ENCODE measurements at places on chromosomes 2 and 18.

DNA sequence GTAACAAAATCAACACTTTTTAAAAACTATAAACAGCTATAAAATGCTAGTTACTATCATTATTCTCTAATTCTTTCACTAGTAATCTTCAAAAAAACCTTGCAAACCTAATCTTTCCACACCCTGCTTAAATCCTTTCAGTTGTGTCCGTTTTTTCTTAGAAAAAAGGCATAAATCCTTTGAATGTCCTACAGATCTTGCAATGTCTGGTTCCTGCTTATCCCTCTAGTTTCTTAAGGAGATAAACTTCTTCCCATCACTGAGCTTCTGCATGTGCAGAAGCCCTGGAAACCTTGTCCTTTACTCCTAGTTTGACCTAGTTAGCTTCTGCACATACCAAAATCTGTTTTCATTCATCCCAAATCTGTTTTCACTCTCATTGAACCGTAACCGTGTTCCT lies 1.3 kb upstream of the PNO1 start:
- no peak for DNase-seq

- no peak for DNase-seq
Observed at GRCh38 chr2:108436976-108437375, 12.0 kb upstream of the GCC2 start.

DNA sequence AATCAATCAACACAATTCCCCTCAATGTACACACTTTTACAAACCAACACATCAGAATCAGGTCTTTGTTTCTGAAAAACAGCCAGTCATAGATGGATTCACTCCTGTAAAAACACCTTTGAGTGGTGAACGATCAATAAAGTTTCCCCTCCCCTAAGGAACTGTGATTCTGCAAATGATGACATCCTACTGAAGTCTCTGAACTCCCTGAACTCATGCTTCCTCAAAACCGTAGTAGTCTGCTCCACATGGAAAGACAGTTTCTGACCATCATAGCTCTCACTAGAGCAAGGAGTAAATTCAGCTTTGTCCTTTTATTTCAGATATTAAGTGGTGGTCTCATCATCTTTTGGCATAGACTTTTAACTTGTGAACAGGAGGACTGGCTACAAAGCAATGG lies 43.5 kb upstream of the ACTR3 start:
- no peak for DNase-seq

DNA sequence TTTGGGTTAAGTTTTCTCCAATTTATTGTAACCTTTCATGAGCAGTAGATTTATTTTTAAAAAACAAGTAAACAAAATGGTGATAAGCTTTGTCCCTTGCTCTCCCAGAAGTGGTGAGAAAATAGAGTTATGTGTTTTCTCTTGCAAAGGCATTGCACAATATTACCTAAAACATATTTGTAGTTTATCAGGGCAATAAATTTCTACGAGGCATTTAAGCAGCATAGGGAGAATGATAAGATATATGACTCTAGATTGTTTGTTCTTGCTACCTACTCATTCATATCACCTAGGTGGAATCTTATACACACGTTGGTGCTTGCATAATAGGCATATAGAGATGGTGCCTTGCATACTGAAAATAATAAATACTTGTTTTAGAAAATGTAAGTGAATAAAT lies 201.7 kb downstream of the MYO1B start:
- DNase-seq = no peak

DNA sequence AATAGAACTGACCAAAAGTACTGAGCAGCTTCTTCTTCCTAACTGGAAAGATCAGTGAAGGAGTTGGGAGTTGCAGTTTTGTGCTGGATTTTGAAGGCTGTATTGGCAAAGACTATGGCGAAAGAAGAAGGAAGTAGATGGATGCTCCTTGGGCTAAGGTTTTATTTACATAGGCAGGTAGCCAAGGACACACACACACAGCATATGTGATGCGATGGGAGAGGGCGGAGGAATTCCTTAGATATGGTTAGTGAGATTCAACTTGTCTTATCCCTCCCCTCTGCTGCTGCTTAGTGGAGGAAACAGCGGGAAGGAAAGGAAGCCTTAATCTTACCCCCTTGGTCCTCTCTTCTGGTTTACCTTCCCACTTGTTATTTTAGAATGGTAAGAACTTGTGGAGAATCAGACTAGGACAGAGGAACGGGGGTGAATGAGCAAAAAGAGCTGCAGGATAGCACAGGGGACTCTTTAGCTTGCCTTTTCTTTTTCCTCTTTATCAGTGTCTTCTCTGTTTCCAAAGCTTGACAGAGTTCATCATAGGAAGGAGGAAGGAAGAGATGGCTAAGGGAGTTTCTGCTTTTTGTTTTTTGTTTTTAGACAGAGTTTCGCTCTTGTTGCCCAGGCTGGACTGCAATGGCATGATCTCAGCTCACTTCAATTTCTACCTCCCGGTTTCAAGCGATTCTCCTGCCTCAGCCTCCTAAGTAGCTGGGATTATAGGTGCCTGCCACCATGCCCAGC lies 87.9 kb downstream of the OSBPL6 start:
- no peak for DNase-seq

All from Ammon's horn (tissue), 1 donor.